ENCODE measurements at places on chromosomes 12 and 14. TPM values are rescaled to one million over a fixed set of nuclear protein-coding genes. Genes with fewer than 3 reads are reported as not detected.

DNA sequence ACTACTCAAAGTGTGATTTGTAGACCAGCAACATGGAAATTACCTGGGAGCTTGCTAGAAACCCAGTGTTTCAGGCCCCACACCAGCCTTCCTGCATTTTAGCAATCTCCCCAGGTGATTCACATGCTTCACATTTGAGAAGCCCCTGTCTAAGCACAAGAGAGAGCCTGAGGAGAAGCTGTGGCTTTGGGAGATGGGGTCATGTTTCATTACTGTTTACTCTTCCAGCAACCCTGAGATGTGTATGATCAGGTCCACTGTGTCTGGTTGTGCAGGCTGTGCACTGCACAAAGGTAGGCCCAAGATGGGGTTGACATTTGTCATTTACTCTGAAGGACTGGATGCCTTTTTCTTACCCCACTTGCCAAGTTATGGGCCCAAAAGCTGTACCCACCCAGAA is 190.1 kb downstream of the SLC41A2 start:
- peaks cover 6% of the 10 kb centered on the region for H3K27me3 ChIP-seq
- no peak overlapping the region for H3K27ac ChIP-seq

GRCh38 chr12:6192604-6193380 is 7.4 kb upstream of the CD9 start:
- no peaks in the 10 kb centered on the region for H3K4me1 ChIP-seq
- H3K27ac ChIP-seq: no peak overlapping the region
- H3K36me3 ChIP-seq: no peaks in the 10 kb centered on the region
- H3K27me3 ChIP-seq: peaks cover 41% of the 10 kb centered on the region

DNA sequence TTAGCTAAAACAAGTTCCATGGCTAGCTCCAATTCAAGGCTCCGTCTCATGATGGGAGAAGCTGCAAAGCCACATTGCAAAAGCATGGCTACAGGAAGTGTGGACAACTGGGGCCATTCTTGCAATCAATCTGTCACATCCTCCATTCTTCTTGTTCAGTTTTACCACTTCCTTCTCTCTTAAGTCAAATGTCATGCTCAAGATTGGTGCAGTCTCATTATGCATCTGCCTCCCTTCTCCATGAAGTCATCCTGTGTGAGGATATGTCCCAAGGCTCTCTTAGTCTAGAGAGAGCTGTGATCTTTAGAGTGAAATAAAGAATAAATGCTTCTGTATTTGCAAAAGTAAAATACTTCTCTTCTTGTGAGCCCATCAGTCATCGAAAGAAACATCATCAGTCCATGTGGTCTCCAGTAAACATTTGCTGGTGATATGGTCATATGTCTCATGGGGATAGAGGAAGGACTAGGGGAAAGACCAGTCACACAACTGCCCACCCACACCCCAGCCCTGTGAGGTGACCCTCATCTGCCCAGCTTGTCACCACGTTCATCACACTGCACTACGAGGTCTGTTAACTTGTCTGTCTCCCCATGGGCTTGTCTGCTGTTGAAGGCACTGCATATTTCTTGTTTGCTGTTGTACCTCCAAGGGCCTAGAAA is 303.0 kb downstream of the NUAK1 start:
- H3K36me3 ChIP-seq: no peaks in the 10 kb centered on the region
- no peaks in the 10 kb centered on the region for H3K4me1 ChIP-seq
- DNase-seq: no peak
- H3K27me3 ChIP-seq: no peaks in the 10 kb centered on the region

The HECTD4 gene
- total RNA-seq: 39.4 TPM

The P2RX7 gene
- 49.1 TPM for total RNA-seq

GRCh38 chr12:76199808-76200207 is 115.3 kb upstream of the NAP1L1 start:
- peaks cover 35% of the 10 kb centered on the region for H3K27me3 ChIP-seq
- H3K36me3 ChIP-seq: no peaks in the 10 kb centered on the region
- DNase-seq: no peak
- no peak overlapping the region for H3K4me3 ChIP-seq
- no peak overlapping the region for H3K27ac ChIP-seq
- H3K4me1 ChIP-seq: no peaks in the 10 kb centered on the region

The TCL1B gene
- not detected for total RNA-seq

DNA sequence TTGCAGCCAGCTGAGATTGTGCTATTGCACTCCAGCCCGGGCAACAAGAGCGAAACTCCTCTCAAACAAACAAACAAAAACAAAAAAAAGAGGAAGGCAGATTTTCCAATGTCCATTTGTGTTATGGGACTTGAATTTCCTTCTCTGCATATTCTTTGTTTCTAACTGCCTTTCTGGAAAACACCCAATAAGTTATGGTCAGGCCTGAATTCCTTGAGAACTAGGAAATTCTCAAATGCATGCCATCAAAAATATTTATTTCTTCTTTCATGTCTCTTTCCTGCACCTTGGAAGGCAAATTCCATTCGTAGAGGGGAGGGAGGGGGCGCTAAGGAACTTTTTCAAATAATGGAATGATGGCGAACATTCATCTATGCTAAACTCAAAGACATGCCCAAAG is 117.6 kb upstream of the TMCC3 start:
- no peak overlapping the region for H3K4me3 ChIP-seq
- no peak overlapping the region for H3K27ac ChIP-seq
- H3K27me3 ChIP-seq: peaks cover 35% of the 10 kb centered on the region
- peaks cover 12% of the 10 kb centered on the region for H3K4me1 ChIP-seq
- no peak for DNase-seq

GRCh38 chr14:28412077-28412476 is 354.5 kb upstream of the FOXG1 start:
- H3K4me3 ChIP-seq: no peak overlapping the region
- H3K27ac ChIP-seq: no peak overlapping the region
- H3K4me1 ChIP-seq: no peaks in the 10 kb centered on the region
- no peak for DNase-seq

GRCh38 chr14:81605660-81606059 is 72.0 kb upstream of the SEL1L start:
- no peaks in the 10 kb centered on the region for H3K4me1 ChIP-seq
- H3K36me3 ChIP-seq: no peaks in the 10 kb centered on the region
- peaks cover 2% of the 10 kb centered on the region for H3K27me3 ChIP-seq
- H3K27ac ChIP-seq: no peak overlapping the region
- DNase-seq: no peak
- no peak overlapping the region for H3K4me3 ChIP-seq

DNA sequence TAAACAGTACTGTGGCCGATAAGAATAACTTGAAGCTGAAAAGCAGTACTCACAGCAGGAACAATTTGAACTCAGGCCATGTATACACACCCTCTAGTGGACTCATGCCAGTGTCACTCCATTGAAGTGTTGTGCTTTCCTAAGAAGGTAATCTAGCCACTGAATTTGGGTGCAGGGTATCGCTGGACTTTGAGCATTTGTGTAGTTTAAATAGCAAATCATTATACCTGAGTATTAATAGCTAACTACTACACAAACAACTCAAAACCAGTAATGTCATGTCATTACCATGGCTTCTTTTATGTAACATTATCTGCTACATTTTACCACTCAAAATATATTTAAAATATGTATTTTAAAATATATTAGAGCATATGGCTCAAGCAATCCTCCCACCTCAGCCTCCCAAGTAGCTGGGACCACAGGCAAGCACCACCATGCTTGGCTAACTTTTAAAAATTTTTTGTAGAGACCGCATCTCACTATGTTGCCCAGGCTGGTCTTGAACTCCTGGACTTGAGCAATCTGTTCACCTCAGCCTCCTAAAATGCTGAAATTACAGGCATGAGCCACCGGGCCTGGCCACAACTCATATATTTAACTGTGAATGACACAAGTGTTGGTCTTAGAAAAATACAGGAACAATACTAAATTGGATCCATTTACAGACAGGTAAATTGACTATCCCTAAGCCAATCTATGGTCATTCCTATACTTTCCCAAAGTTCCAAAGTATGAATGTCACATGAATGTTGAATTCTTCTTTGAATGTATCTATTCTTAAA is 25.6 kb upstream of the ARID4A start:
- DNase-seq: no peak
- H3K36me3 ChIP-seq: peaks cover 70% of the 10 kb centered on the region
- no peak overlapping the region for H3K4me3 ChIP-seq

- H3K36me3 ChIP-seq: peaks cover 40% of the 10 kb centered on the region
- peak overlapping the region; percentile 48 for H3K27ac ChIP-seq
- H3K4me1 ChIP-seq: peaks cover 31% of the 10 kb centered on the region
- no peak for DNase-seq
Observed at GRCh38 chr12:69254046-69254445, 14.7 kb downstream of the CPSF6 start.

The SLC10A1 gene
- not detected for total RNA-seq

The LHX5 gene
- total RNA-seq: not detected

GRCh38 chr12:28114488-28114887 is 75.8 kb upstream of the CCDC91 start:
- no peak overlapping the region for H3K27ac ChIP-seq
- no peak overlapping the region for H3K4me3 ChIP-seq
- DNase-seq: no peak
- H3K27me3 ChIP-seq: no peaks in the 10 kb centered on the region
- H3K36me3 ChIP-seq: no peaks in the 10 kb centered on the region

The OVCH1 gene
- not detected for total RNA-seq

GRCh38 chr12:16611146-16611545 is 5.2 kb upstream of the LMO3 start:
- no peak for DNase-seq
- no peaks in the 10 kb centered on the region for H3K36me3 ChIP-seq
- no peaks in the 10 kb centered on the region for H3K4me1 ChIP-seq
- H3K27ac ChIP-seq: no peak overlapping the region
- peaks cover 31% of the 10 kb centered on the region for H3K27me3 ChIP-seq

GRCh38 chr12:66152732-66153131 is 17.1 kb downstream of the TMBIM4 start:
- H3K4me3 ChIP-seq: no peak overlapping the region
- no peaks in the 10 kb centered on the region for H3K27me3 ChIP-seq
- DNase-seq: no peak
- H3K27ac ChIP-seq: no peak overlapping the region
- no peaks in the 10 kb centered on the region for H3K4me1 ChIP-seq
- H3K36me3 ChIP-seq: peaks cover 34% of the 10 kb centered on the region

The IL31 gene
- total RNA-seq: not detected

DNA sequence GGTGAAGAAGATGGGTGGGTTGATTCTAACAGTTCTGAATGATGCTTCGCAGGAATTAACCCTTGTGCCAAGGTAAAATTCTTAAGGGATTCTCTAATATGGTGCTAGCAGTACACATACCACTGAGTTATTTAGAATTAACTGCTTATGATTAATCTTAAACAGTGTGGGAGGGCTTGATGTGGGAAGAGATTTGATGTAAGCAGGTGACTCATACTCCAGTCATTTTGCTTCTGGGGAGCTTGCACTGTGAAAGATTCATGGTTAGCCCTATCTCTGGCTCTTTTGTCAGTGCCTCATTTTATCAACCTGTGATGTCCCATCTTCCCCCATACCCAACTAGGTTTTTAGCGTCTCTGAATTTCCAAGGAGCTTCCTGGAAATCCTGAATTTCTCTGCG is 83.8 kb downstream of the NRXN3 start:
- H3K4me1 ChIP-seq: no peaks in the 10 kb centered on the region
- no peak for DNase-seq
- H3K27ac ChIP-seq: no peak overlapping the region
- H3K36me3 ChIP-seq: no peaks in the 10 kb centered on the region

The TMEM132D gene
- not detected for total RNA-seq

The TAS2R20 gene
- total RNA-seq: 0.78 TPM

DNA sequence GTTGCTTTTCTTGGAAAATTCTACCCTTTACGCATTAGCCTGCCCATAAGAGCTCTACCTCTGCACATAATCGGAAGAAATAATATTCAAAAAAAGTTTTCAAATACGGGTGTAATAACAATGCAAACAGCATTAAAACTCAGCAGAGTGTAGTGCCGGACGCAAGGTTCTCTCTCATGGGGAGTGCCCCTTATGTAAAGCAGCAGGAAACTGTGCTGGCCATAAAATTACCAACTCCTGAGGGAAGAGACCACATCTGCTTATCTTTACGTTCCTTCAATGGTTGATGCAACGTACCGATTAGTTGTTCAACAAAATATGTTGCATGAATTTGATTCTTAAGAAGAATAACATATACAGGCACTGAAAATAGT is 118.7 kb upstream of the TMCC3 start:
- peaks cover 8% of the 10 kb centered on the region for H3K4me1 ChIP-seq
- no peak overlapping the region for H3K4me3 ChIP-seq
- H3K36me3 ChIP-seq: no peaks in the 10 kb centered on the region
- no peak overlapping the region for H3K27ac ChIP-seq
- H3K27me3 ChIP-seq: peaks cover 35% of the 10 kb centered on the region

The LIN7A gene
- total RNA-seq: not detected

The CLBA1 gene
- 0.68 TPM for total RNA-seq

GRCh38 chr14:36580856-36581831 is 1.3 kb downstream of the NKX2-8 start:
- H3K27me3 ChIP-seq: peaks cover 69% of the 10 kb centered on the region
- H3K36me3 ChIP-seq: no peaks in the 10 kb centered on the region
- no peaks in the 10 kb centered on the region for H3K4me1 ChIP-seq
- DNase-seq: no peak

DNA sequence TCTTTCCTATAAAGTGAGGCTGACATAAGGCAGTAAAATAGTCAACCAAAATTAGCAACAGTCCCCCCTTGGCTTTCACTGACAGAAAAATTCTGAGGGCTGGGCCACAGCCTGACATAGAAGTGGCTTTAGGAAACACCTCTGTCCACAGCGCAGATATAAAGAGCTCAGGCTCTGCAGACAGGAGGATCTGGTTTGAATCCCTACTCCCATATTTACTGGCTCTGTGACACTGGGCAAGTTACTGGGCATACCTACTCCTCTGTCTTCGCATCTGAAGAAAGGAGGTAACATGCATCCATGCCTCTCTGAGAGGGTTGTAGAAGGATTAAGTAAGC is 95.3 kb downstream of the STXBP6 start:
- no peaks in the 10 kb centered on the region for H3K27me3 ChIP-seq
- DNase-seq: no peak
- H3K4me1 ChIP-seq: no peaks in the 10 kb centered on the region
- H3K27ac ChIP-seq: no peak overlapping the region
- H3K36me3 ChIP-seq: no peaks in the 10 kb centered on the region

- no peaks in the 10 kb centered on the region for H3K36me3 ChIP-seq
- H3K27ac ChIP-seq: no peak overlapping the region
- peaks cover 2% of the 10 kb centered on the region for H3K27me3 ChIP-seq
- H3K4me1 ChIP-seq: no peaks in the 10 kb centered on the region
- no peak for DNase-seq
Observed at GRCh38 chr14:32419429-32419828, 90.3 kb downstream of the AKAP6 start.

The CCDC177 gene
- total RNA-seq: not detected

- DNase-seq: no peak
- H3K36me3 ChIP-seq: peaks cover 12% of the 10 kb centered on the region
- peaks cover 10% of the 10 kb centered on the region for H3K4me1 ChIP-seq
- H3K27me3 ChIP-seq: peaks cover 16% of the 10 kb centered on the region
- no peak overlapping the region for H3K27ac ChIP-seq
Observed at GRCh38 chr12:48601013-48601756, 31.3 kb upstream of the LALBA start.

The ABCC9 gene
- not detected for total RNA-seq

DNA sequence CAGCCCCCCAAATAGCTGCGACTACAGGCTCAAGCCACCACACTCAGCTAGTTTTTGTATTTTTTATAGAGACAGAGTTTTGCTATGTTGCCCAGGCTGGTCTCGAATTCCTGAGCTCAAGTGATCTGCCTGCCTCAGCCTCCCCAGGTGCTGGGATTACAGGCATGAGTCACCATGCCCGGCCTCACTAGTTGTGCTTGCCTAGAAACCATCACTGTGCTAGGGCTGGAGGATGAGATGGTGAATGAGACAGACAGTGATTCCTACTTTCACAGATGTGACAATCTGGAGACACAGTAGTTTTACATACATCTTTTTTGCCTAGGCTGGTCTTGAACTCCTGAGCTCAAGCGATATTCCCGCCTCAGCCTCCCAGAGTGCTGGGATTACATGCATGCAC is 7.5 kb upstream of the MSI1 start:
- no peaks in the 10 kb centered on the region for H3K4me1 ChIP-seq
- peaks cover 53% of the 10 kb centered on the region for H3K27me3 ChIP-seq
- no peaks in the 10 kb centered on the region for H3K36me3 ChIP-seq
- H3K4me3 ChIP-seq: no peak overlapping the region
